ENCODE measurements at places on chromosomes 4 and X.
A peak's percentile ranks its signal among the peaks of the same experiment; 100 is the strongest.

DNA sequence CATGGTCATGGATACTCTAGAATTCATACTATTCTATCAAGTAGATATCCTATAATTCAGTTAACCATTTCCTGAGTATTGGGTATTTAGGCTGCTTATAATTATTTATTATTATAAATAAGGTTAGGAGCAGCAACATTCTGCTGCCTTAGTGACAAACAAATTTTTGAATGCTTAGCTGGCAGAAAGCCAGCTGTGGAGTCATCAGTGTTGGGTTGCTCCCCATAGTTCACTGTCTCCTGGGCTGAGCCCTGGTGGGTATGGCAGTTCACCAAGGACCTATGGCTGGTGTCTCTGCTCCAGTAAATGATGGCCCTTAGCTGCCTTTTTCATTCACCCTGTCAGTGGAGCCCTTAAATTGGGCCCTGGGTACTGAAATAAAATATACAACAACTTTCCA is 61.8 kb downstream of the SMARCA5 start:
- H3K27me3 ChIP-seq = no peaks in the 10 kb centered on the region
- no peak for DNase-seq
- no peak overlapping the region for H3K4me3 ChIP-seq
- no peak overlapping the region for H3K27ac ChIP-seq

DNA sequence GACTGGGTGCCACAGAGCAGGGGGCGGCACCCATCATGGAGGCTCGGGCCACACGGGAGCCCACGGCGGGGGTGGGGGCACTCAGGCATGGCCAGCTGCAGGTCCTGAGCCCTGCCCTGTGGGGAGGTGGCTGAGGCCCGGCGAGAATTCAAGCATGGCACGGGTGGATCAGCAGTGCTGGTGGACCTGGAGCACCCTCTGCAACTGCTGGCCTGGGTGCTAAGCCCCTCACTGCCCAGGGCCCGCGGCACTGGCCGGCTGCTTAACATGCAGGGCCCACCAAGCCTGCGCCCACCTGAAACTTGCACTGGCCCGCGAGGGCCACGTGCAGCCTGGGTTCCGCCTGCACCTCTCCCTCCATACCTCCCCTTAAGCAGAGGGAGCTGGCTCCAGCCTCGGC is 258.6 kb downstream of the CENPC start:
- H3K27me3 ChIP-seq = no peaks in the 10 kb centered on the region
- no peak overlapping the region for H3K27ac ChIP-seq
- DNase-seq = no peak
- no peaks in the 10 kb centered on the region for H3K36me3 ChIP-seq
- H3K4me3 ChIP-seq = no peak overlapping the region

DNA sequence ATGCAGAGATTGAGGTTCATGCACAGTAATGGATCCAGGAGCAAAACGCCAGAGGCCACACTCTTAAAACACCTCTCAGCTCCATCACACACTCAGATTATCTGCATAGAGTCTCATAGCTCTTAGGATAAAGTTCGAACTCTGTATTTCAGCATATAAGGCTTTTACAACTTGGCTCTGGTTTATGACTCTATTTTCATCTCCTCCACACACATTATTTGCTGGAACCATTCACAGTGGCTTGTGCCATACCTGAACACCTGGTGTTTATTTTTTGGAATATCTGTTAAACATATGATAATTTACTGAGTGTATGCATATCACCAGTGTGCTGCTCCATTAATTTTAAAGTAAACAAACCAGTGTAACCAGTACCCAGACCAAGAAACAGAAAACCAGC is 27.2 kb downstream of the RASL11B start:
- no peak overlapping the region for H3K4me3 ChIP-seq
- H3K4me1 ChIP-seq = no peaks in the 10 kb centered on the region
- DNase-seq = no peak
- H3K27me3 ChIP-seq = no peaks in the 10 kb centered on the region

- no peaks in the 10 kb centered on the region for H3K4me1 ChIP-seq
- no peaks in the 10 kb centered on the region for H3K36me3 ChIP-seq
- H3K27me3 ChIP-seq = no peaks in the 10 kb centered on the region
- DNase-seq = no peak
- H3K27ac ChIP-seq = no peak overlapping the region
These were observed 387.5 kb upstream of the PPP1R2C start for GRCh38 chrX:43165343-43165920.

- H3K27ac ChIP-seq = no peak overlapping the region
- DNase-seq = no peak
- no peaks in the 10 kb centered on the region for H3K4me1 ChIP-seq
These were observed 176.9 kb upstream of the SCML1 start for GRCh38 chrX:17560385-17560784.

DNA sequence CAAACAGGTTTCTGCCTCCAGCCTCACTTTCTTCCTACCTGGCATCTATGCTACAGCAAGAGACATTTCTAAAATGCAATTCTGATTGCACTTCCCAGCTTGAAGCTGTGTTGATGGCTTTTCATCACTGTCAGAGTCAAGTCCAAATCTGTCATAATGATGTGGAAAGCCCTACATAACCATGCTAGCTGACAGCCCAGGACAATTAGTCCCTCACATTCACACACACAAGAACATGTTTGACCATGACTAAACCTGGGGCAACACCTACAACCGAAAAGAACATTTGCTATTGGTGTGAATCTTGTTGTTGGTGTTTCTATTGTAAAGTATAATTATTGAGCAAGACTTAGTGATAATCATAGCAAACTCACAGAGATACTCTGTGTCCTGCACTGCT is 58.2 kb downstream of the PPM1K start:
- no peak for DNase-seq
- no peaks in the 10 kb centered on the region for H3K4me1 ChIP-seq
- no peaks in the 10 kb centered on the region for H3K36me3 ChIP-seq
- no peak overlapping the region for H3K27ac ChIP-seq
- no peaks in the 10 kb centered on the region for H3K27me3 ChIP-seq

GRCh38 chrX:55135171-55135570 is 46.4 kb downstream of the PAGE2 start:
- no peak for DNase-seq
- no peaks in the 10 kb centered on the region for H3K4me1 ChIP-seq
- H3K4me3 ChIP-seq = no peak overlapping the region

DNA sequence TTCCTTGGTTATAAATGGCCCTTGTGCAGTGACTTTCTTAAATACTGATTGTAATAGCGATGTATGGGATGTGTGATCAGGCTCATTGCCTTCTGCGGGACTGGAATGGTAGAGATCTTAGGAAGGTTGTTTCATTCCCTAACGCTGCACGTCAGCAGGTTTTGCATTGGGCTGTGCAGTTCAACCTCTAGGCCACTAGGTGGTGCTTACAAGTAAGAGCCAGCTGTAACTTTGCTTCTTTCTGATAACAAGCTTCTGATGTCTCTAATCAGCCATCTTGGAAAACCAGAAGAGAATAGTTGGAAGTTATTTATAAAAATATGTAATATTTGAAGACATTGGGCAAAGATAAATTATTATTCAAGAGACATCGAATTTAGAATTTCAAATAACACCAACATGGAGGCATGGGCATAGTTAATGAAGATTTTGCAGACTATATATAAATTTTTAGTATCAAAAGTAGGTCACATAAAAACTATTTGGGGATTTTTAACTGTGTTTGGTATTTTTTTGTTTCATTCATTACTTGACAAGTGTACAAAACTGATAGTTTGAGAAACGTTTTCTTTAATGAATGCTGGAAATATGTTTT is 339.7 kb upstream of the PCDH7 start:
- no peak for DNase-seq
- no peak overlapping the region for H3K27ac ChIP-seq
- no peak overlapping the region for H3K4me3 ChIP-seq

- no peak overlapping the region for H3K27ac ChIP-seq
- no peaks in the 10 kb centered on the region for H3K36me3 ChIP-seq
- DNase-seq = peak; percentile 13
- no peaks in the 10 kb centered on the region for H3K27me3 ChIP-seq
- H3K4me3 ChIP-seq = no peak overlapping the region
- H3K4me1 ChIP-seq = no peaks in the 10 kb centered on the region
These were observed 58.5 kb downstream of the CRLF2 start for GRCh38 chrX:1153940-1154339.

- H3K4me3 ChIP-seq = no peak overlapping the region
- H3K36me3 ChIP-seq = no peaks in the 10 kb centered on the region
- no peak overlapping the region for H3K27ac ChIP-seq
These were observed 837.6 kb downstream of the PDHA2 start for GRCh38 chr4:96677499-96677898.

DNA sequence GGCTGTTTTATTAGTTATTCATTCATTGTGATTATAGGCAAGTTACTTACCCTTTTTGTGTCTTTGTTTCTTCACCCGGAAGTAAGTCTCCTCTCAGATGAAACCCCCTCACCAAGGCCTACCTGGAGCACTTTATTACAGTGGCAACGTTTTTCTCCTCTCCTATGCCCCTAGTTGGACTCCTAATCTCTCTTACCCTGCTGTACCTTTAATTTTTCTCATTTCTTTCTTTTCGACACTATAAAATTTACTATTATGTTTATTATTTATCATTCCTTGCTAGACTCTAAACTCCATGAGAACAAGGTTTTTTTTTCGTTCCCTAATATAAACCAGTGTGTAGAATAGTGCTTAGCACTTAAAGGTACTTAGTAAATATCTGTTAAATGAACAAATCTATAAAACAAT is 17.5 kb downstream of the STAP1 start:
- no peaks in the 10 kb centered on the region for H3K36me3 ChIP-seq
- no peaks in the 10 kb centered on the region for H3K4me1 ChIP-seq
- DNase-seq = no peak
- no peak overlapping the region for H3K27ac ChIP-seq
- no peak overlapping the region for H3K4me3 ChIP-seq

- DNase-seq = no peak
- no peak overlapping the region for H3K27ac ChIP-seq
- no peak overlapping the region for H3K4me3 ChIP-seq
- H3K4me1 ChIP-seq = no peaks in the 10 kb centered on the region
- H3K36me3 ChIP-seq = no peaks in the 10 kb centered on the region
- no peaks in the 10 kb centered on the region for H3K27me3 ChIP-seq
These were observed 39.9 kb upstream of the VAMP7 start for GRCh38 chrX:155841232-155841631.

DNA sequence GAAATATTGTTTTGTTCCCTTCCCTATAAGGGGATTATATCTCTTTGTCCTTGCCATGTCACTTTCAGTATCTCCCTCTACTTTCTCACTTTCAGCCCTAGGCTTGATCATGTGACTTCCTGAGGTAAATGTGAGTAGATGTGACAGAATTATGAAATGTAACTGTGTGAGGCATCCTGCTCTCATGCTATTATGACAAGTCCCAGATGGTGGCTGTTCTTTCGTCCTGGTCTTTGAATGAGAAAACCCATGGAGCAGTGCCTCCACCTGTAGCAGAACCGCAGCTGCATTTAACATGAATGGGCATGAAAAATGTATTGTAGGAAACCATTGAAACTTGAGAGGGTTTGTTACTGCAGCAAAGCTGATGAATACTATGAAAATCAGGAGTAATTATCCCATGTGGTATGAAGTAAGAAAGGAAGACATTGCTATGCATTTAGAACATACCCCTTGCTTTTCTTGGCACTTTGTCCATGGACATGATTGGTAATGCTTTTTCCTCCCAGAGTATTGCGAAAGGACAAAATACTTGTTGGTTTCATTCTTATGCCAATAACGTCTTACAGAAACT is 202.2 kb upstream of the GPRIN3 start:
- DNase-seq = no peak
- H3K27me3 ChIP-seq = no peaks in the 10 kb centered on the region
- H3K4me3 ChIP-seq = no peak overlapping the region
- no peak overlapping the region for H3K27ac ChIP-seq

DNA sequence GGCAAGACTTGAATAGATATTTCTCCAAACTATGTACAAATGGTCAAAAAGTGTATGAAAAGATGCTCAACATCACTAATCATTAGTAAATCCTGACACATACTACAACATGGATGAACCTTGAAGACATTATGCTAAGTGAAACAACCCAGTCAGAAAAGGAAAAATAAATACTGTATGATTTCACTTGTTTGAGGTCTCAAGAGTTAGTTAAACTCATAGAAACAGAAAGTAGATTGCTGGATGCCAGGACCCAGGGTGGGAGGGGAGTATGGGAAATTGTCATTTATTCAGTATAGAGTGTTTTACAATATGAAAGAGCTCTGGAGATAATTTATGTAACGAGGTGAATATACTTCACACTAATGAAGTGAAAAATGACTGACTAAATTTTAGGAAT is 32.4 kb downstream of the PRMT9 start:
- no peaks in the 10 kb centered on the region for H3K4me1 ChIP-seq
- H3K27me3 ChIP-seq = no peaks in the 10 kb centered on the region
- no peak overlapping the region for H3K4me3 ChIP-seq
- H3K27ac ChIP-seq = no peak overlapping the region
- no peak for DNase-seq

DNA sequence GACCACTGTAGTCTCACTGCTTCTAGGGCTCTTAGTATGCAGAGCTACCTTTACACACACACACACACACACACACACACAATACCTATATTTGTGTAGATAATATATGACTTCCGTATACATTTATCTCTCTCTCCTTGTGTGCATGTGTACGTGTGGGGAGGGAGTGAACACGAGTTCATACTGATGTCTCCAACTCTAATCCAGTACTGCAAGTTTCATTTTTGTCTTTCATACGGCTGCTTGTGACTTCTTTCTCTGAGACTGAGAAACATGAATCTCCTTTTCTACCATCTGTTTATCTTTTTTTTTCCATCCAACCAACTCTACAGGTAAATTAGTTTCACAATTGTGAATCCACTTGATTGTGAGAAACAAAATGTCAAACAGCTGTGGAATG is 1229.5 kb upstream of the AGA start:
- H3K36me3 ChIP-seq = no peaks in the 10 kb centered on the region
- DNase-seq = no peak
- H3K27me3 ChIP-seq = no peaks in the 10 kb centered on the region
- no peaks in the 10 kb centered on the region for H3K4me1 ChIP-seq
- no peak overlapping the region for H3K4me3 ChIP-seq

GRCh38 chr4:6224735-6225134 is 24.4 kb upstream of the JAKMIP1 start:
- no peak overlapping the region for H3K4me3 ChIP-seq
- DNase-seq = no peak
- H3K4me1 ChIP-seq = no peaks in the 10 kb centered on the region
- no peaks in the 10 kb centered on the region for H3K27me3 ChIP-seq

Measured in vagina (tissue), 2 donors.